Astrocyte of the spinal cord (primary cell): ENCODE measurements at places on chromosomes 6 and 20.

DNA sequence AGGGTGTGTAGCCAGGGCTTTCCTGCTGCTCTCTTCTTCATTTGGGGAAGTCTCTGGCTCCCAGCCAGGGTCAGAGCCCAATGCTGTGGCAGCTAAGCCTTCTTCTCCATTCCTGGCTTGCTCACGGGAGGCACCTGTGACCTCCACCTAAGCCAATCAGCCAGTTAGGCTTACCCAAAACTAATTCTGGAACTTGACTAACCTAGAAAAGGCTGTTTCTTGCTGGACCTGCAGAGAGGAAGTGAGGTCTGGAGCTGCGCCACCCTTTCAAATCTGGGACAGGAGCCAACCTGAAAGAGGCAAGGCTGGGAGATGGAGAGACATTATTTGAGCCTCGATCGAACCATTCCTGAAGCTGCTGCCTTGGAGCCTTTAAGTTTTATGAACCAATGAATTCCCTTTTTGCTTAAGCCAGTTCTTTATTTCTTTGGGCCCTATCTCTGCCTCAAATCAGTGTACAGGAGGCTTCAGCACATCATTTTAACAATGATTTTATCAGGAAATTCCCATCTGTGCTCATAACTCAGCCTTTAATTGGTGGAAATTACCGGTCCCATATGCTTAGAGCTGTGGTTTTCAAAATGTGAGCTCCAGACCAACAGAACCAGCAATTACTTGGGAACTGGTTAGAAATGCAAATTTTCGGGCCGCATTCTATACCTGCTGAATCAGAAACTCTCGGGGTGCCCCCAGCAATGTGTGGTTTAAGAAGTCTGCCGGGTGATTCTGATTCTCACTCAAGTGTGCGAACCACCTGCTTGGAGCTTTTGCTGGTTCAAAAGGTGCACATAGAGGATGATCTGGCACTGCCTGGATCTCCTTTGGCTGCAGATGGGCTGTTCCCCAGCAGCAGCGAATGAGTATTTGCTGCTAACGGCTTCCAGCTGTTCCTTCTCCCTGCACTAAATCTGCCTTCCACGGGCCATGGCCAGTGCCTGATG lies 97.4 kb upstream of the RNF24 start:
- DNase-seq = peak; percentile 75

DNA sequence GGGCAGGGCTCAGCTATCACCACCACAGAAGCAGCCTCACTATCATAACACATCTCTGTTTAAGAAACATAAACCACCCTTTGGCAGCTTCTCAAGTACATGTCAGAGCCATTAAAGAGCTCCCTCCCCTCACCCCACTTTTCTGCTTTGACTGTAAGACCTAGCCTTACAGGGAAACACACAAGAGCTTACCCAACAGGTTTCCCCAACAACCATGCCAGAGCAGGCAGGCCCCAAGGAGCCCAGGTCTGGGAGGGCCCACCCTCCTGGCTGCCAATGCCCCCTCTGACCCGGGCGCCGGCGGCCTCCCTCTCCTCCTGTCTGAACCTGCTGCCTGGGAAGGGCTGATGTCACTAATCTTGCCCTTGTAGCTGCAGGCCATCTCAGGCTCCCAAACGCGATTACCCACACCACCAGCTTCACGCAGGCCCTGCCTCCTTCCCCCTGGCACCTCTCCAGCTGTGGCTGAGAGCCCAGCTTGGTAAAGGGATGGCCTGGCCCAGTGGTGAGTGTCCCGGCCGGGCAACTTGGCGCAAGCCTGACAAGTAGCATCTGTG lies 402.0 kb downstream of the MAFB start:
- DNase-seq = no peak

- no peak for DNase-seq
These were observed 152.3 kb upstream of the JAG1 start for GRCh38 chr20:10826111-10826510.

- peak; percentile 9 for DNase-seq
These were observed 970.5 kb upstream of the SLC35B3 start for GRCh38 chr6:9405825-9406224.

DNA sequence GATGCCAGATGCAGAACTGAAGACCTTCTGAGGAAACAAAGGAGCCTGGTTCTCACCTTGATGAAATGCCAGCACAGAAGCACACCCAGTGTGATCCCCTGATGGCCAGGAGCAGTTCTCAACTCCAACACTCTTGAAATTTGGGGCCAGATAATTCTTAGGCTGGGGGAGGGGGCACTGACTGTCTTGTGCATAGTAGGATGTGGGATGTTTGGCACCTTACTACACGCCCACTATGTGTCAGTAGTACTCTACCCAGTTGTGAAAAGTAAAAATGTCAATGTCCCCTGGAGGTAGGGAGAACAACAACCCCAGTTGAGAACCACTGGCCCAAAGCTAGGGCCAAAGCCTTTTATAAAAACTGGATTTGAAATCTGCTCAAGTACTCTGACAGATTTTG lies 398.3 kb upstream of the ARID1B start:
- DNase-seq = no peak

DNA sequence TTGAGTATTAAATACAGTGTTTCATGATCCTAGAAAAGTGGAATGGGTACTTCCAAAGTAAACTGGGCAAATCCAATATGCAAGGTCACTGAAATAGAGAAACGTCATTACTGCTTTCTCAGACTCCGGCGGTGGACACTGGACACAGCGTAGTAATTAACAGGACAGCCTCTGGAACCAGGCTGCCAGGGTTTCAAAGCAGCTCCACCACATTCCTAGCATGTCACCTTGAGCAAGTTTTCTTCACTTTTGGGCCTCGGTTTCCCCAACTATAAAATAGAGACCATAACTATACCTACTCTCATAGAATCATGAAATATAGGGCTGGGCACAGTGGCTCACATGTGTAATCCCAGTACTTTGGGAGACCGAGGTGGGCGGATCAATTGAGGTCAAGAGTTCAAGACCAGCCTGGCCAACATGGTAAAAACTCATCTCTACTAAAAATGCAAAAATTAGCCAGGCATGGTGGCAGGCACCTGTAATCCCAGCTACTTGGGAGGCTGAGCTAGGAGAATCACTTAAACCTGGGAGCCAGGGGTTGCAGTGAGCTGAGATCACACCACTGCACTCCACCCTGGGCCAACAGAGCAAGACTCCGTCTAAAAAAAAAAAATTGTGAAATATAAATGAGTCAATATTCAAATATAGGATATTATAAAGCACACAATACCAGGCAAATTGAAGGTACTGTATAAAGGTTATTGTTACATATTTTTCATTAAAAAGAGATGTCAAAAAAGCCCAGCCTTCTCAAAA lies 24.9 kb downstream of the ARHGAP18 start:
- no peak for DNase-seq

GRCh38 chr6:136503303-136504029 lies 46.8 kb downstream of the MAP7 start:
- no peak for DNase-seq

GRCh38 chr20:62143957-62144825 lies 622 bp downstream of the SS18L1 start:
- DNase-seq = peak; percentile 57

DNA sequence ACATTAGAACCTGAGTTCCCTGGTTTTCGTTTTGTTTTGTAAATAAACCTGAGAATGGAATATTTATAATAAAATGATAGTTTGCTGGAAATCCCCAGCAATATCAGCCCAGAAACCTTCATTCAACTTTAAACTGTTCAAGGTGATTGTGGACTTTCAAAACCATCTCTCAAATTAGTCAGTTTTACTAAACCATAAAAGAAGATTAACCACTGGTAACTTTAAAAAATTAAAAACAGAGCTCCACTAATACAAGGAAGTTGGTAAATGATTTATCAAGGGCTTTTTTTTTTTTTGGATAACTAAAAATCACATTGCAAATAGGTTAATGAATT lies 10.0 kb downstream of the MBOAT1 start:
- DNase-seq = no peak

DNA sequence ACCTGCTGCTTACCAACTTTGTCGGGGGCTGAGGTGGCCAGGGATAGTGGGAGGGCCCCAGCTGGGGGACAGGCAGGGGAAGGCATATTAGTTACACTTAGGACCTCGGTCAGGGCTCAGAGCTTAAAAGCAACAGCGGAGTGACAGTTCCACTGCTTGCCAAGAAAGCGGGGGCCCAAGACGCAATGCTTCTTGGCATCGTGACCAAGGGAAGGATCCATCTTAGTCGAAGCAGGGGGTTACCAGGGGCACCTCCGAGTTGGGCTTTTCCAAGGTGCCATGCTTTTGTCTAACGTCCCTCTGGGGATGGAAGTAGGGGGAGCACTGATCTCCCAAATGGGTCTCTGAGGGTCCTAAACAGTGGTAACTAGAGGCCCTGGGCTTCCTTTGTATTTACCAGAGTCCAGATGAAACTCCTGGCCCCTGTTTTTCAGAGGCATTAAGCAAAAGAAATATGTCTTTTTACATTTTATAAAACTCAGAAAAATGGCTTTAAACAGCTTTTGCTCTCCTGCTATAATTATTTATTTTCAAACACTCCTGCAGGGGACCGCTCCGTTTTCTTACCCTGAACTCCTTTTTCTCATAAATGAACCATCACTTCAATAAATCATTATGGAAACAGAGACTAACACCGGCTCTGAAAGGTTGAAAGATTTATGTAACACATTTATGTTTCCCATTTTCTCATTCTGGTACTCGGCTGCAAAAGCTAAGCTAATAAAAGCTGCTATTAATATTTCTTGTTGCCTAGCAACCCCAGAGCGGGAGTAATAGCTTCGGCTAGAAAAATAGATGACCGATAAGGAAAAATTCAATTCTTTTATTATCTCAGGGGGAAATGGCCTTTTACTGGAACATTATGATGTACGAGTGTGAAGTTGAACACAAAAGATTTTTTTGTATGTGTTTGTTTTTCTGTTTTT lies 100.4 kb downstream of the TOX2 start:
- DNase-seq = no peak

DNA sequence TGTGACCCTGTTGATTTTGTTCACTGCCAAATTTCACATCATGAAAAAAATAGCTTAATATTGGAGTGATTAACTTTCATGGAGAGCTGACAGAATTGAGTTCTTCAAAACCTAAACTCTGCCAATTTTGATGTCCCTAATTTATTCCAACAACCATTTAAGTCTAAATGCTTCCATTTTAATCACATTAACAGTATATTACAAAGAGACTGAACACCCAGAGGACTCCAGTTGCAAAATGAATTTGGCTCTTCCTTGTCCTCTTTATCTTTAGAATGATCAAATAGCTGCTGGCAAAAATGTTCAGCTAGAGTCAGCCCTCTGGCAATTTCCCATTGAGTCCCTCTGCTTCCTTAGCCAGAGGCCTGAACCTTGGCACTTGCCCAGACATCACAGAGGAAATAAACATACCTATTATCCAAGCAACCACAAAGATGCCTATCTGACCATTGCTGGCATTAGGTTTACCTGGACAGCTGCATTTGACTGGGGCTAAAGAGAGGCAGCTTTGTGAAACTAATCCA lies 299.0 kb upstream of the STXBP5 start:
- DNase-seq = peak; percentile 64
